ENCODE measurements at places on chromosomes 6 and 20.

DNA sequence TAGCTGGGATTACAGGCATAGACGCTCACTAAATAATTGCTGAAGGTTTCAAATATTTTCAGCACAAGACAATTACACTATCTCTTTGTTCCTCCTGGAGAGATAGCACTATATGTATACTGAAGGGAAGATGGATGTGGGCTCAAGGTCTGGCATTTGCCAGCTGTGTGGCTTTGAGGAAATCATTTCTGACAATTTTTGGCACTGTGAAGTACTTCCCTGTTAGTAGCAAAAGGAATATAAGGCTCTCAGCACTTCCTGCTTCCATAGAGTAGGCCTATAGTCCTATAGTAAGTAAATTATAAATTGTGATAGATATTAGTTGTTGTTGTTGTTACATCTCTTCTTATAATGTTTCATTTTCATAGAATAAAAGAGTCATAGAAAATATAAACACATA, 271.1 kb downstream of the SAMD5 start:
- DNase-seq, result no peak

GRCh38 chr6:34773916-34774315, 16.6 kb downstream of the SNRPC start:
- DNase-seq, result no peak

DNA sequence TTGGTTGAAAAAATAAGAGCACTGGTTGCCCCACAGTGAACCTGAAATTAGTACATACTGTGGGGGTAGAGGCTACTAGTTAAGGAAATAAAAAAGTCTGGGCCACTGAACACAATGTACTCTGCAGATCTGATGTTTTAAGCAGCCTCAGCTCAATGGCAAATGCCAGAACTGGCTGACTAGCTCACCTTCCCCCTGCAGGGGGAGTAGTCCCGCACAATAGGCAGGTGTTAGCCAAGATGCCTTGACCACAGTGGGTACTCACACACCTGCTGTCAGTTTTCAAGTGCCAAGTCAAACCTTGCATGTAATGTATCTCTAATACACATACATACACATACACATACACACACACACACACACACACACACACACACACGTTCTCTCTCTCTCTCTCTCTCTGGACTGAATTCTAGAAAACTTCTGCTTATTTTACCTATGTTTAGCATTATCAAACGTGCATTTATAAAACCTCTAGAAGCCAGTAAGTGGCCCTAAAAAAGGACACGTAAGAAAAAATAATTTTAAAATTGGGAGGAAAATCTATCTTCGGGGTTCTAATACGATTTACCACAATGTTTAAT, 36.1 kb downstream of the GMDS start:
- peak; percentile 73 for DNase-seq

- DNase-seq, result peak; percentile 71
Observed at GRCh38 chr6:125197795-125198269, 44.3 kb downstream of the TPD52L1 start.

GRCh38 chr20:37363221-37364012, 17.5 kb downstream of the SRC start:
- no peak for DNase-seq

GRCh38 chr6:152984513-152984872, 1.7 kb upstream of the FBXO5 start:
- DNase-seq, result peak; percentile 47

- DNase-seq, result peak; percentile 91
Observed at GRCh38 chr6:138590796-138591709, 91.8 kb upstream of the NHSL1 start.

DNA sequence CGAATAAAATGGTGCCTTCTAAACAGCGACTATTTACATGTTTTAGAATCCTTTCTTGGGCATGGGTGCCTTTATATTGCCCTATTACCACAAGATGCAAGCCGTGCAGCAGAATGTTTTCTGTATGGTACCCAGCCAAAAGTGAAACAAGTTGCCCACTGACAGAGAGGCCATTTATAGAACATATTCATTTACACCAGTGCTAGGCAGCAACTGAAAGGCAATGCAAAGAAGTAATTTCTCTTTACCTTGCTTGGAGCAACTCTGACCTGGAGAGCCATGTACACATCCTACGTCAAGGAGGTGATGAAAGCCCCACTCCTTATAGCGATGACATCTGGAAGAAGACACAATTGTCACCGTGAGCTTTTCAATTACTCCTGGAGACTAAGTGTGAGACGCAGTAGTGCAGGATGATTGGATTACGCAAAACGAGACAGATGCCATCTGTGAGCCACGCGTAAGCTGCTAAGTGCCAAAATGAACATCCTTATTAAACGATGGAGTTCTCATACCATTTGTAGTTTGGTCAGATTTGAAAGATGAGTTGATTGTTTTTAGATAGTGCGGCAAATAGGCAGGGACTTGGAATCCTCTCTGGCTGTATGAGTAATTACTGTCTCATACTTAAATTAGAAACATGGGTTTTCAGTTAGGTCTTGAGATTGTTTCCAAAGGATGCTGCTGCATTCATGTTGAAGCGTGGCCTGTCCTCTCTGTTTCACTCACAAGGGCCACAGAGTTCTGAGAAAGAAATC, at the start of gene TMEM244:
TMEM244 (minus strand) TSS at position 408 of the 758 bp plus-strand sequence; CDS start at position 281, 127 bp downstream.
- peak; percentile 99 for DNase-seq

- no peak for DNase-seq
Observed at GRCh38 chr6:153976921-153977693, 61.9 kb upstream of the OPRM1 start.

- no peak for DNase-seq
Observed at GRCh38 chr6:28537509-28538140, 11.9 kb downstream of the GPX5 start.

GRCh38 chr6:154386848-154387717, 30.5 kb upstream of the IPCEF1 start:
- DNase-seq, result no peak

- DNase-seq, result peak; percentile 44
Observed at GRCh38 chr6:35601331-35602132, 87.2 kb downstream of the FKBP5 start.

GRCh38 chr6:34232901-34233300, 3.8 kb upstream of the HMGA1 start:
- DNase-seq, result no peak
